ENCODE measurements at places on chromosomes 1 and 21.
A peak's percentile ranks its signal among the peaks of the same experiment; 100 is the strongest.

DNA sequence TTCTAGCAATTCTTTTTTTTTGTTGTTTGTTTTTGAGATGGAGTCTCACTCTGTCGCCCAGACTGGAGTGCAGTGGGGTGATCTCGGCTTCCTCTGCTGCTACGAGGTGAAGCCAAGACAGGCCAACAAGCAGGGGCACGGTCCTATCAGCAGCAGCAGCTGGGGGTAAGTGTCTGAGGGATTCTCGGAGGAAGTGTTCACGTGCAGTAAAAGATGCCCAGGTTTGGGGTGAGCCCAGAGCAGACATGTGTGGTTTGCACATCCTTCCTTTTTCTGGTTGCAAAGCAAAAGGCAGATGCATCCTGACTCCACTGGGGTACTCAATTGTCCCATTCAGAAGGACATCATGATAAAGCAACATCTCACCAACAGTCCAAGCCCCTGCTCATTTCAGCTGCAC is 27.7 kb downstream of the PIGP start:
- no peak for DNase-seq

- no peak for DNase-seq
Observed at GRCh38 chr1:110341146-110341871, 2.1 kb downstream of the RBM15 start.

DNA sequence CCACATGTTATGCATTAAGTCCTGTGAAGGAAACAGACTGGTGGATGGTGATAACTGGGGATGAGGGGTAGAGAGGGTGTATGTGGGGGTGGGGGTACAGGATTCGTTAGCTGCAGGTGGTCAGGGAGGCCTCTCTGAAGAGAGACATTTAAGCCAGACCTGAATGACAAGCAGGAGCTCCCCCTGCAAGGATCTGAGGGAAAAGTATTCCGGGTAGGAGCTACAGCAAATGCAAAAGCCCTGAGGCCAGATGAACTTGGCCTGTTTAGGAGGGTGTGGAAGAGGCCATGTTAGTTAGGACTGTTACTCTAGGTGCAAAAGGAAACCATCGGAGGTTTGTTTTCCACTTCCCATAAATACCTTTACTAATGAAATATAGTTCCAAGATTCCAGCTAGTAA is 9.9 kb downstream of the ARHGEF10L start:
- DNase-seq = no peak

DNA sequence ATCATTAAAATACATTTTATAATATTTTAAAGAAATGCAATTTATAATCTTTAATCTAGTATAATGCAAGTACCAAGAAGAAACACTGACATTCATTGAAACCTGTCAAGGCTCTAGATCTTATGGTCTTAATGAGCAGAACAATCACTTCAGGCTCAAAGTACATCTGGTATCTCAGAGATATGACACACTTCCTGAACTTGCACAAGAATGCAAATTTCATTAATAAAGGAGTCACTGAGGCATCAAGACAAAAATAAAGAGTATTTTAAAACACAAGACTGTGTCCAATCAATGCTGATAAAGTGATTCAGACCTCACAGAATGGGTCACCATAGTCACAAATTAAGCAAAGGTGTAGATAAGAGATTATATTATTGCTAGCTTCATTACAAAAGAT is 178.1 kb downstream of the AK5 start:
- DNase-seq = no peak

DNA sequence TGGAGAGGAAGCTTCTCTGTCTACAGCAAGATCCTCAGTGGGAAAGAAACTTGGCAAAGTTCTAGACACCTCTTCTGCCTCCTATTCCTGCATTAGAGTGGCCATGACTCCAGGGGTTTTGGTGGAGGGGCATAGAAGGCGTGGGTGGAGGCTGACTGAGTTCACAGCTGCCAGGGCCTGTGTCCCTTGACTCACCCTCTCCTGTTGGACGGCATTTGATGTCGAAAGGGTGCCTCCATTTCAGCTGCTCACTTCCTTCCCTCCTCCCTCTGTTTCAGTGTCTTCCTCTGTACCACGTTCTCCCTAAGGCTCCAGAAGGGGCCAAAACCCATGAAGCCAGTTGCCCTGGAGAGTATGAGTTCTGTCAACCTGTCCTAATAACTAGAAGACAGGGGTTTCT is 632 bp downstream of the TMEM79 start:
- no peak for DNase-seq

DNA sequence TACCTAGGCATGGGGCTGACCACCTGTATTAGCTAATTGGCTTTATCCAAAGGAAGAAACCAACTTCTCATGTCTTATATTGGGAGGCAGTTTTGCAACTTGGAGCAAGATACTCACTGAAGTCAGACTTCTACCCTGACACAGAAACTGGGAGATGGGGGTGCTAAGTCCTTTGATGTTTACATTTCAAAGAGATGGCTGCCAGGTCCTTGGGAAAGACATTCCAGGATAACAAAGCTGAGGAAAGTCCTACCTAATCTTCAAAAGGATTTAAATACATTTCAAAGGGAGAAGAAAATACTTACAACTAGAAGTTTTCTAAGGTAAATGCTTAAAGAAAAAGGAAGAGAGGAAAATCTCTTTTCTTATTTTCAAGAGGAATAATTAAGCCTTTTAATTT is 62.1 kb downstream of the FH start:
- no peak for DNase-seq

- peak; percentile 20 for DNase-seq
Observed at GRCh38 chr1:58783090-58783992, 506 bp downstream of the JUN start.

GRCh38 chr1:160755911-160756848 is 17.1 kb downstream of the SLAMF7 start:
- DNase-seq = no peak

- peak; percentile 67 for DNase-seq
Observed at GRCh38 chr1:116556289-116557006, 14.4 kb downstream of the CD58 start.

DNA sequence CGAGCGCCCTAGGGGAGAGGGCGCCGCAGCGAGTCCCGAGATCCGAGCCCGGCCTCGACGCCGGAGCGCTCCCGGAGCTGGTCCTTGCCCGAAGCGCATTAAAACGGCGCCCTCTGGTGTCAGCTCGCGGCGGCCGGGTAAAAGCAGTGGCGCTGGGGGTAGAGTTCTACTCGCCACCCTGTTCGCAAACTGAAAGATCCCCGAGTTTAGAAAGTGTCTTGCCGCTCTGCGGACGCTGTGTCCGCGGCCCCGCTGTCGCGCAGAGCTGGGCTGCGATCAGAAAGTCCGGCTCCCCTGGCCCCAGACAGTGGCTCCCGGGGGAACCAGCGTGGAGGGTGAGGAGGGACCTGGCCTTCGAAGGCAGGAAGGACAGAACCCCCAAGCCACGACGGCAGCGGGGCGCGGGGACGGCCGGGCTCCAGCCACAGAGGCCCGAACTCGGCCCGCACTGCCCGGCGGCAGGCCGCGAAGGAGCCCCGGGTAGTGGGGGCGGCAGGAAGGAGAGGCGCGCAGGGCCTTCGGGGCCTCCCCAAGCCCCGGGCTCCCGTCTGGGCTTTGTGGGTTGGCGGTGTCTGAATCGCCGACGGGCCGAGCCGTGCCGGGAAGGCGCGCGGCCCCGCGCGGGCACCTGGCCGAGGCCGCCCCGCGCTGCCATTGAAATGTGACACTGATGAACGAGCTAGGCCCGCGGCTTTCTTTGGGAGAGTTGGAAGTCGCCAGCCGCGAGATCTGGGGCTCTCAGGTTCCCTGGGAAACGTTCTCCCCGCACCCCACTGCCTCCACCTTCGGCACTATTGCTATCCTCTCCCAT is 39.1 kb upstream of the NFIA start:
- DNase-seq = peak; percentile 75

- no peak for DNase-seq
Observed at GRCh38 chr1:222073307-222073995, 331.6 kb upstream of the DUSP10 start.
